Activated T-helper 9 cell treated with anti-CD3 and anti-CD28 coated beads, Interleukin-2, amount 50 U/mL, for 16 hours (primary cell): ENCODE measurements at places on chromosomes 7 and 10.

DNA sequence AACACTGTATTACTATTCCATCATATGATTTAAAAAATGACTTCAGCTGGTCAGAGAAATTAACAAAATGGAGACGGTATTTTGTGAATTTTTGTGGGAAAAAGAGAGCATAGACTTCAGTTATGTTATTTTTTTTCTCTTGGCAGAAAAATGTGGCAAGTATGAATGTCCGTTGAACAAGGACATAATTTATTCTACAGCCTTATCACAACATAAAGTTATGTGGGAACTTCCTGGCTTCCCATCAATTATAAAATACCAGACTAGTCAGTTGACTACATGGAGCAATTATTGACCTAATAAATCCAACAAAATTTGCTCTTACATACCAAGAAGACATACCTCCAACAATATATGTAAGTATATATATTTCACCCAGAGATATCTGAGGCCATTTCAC is 88.6 kb upstream of the PPP1R3A start:
- no peak for DNase-seq

DNA sequence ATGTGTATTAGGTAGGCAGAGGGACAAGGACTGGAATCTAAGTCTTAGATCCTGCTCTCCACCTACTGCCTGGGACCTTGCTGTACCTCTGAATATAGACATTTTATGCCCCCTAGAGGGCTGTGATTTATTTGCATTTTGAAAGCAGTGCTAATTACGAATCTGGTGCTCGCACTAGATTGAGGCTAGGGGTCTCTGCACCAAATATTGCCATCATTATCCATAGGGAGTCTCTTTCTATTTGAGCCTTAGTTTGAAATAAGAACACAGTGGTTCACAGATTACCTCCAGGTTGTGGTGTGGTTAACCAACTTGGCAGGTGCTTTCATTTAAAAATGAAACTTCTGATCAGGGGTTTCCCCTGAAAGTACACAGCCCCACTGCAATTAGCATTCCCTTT is 41.8 kb downstream of the CNNM1 start:
- no peak for DNase-seq

- no peak for DNase-seq
Observed at GRCh38 chr7:38929460-38930171, 20.6 kb upstream of the VPS41 start.

DNA sequence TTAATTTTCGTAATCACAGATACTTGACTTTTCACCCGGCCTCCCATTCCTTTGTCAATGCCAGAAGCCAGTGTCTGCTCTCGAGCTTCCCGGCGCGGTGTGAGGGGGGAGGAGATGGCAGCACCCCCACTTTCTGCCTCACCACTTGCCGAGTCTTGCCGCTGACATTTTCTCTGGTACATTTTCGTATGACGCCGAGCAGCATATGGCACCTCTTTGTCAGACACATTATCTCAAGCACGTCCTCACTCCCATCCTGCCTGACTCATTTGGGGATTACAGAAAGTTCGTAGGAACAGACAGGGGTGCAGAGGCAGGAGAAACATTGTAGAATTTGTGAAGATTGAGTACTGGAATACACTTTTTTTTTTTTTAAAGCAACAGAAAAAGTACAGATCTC is 60.8 kb upstream of the SORCS3 start:
- no peak for DNase-seq

GRCh38 chr7:7768977-7769709 is 50.7 kb upstream of the RPA3 start:
- DNase-seq, result no peak

DNA sequence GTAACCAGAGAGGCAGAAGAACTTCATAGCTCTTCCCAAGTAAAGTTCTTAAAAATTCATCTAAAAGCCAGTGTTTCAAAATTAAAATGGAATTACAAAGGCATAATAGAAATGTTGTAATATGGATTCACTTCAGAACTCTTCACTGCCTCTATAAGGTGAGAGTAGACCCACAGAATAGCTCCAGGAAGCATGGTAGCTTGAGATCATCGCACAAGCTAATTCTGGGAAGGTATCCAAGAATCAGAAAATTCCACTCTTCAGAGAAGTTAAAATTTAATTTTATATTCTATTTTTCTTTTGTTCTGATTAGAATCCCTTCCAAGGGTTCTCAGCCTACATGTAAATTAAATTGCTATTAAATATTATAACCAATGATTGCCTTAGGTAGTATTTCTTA is 1.5 kb upstream of the DHX32 start:
- no peak for DNase-seq

GRCh38 chr7:31883761-31884164 is 186.4 kb downstream of the PDE1C start:
- DNase-seq, result no peak

DNA sequence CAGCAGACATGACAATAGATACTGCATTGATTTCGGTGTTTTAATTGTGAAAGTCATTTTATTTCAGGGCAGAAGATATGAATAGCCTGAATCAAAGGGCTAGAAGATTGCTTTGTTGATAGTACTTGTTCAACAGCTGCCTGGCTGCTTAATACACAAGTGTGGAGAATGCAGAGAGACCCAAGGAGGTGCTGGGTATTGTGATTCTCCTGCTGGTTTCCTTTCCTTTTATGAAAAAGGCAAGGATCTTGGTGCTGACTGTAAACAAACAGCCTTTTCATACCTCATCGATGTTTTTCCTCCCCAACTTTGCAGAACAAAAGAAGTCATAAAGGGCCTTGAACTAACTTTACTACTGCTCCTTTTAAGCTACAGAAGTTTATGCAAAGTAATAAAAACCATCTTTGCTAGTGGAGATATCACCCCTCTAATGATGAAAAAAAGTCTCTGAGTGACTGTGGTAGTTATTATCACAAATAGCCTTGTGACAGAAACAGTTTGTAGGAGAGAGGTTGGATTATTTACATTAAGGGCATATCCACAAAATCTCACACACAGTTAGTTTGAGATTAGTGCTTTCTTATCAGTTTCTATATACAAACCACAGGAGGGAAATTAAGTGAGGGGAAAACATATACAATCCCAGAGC is 800.0 kb downstream of the LRMDA start:
- no peak for DNase-seq

GRCh38 chr7:81672872-81673271 is 97.0 kb downstream of the HGF start:
- no peak for DNase-seq

- no peak for DNase-seq
Observed at GRCh38 chr7:94170836-94171235, 166.7 kb upstream of the BET1 start.

- DNase-seq, result no peak
Observed at GRCh38 chr10:12416344-12417050, 67.2 kb downstream of the CAMK1D start.

DNA sequence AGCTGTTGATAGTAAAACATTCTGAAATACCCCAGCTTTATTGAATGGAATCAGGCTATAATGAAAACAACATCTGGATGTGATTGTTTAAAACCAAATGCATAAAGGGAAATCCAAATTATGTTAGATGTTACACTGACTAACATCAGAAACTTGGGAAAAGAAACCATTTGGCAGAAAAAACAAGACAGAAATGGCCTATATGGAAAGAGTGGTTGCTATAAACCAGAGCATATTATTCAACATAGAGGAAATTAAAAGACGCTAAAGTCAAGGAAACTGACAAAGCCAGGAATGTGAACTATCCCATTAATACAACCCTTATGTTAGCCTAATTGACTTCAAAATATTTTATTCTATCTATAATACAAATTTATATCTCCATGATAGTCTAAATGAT is 53.0 kb upstream of the CABCOCO1 start:
- DNase-seq, result no peak

DNA sequence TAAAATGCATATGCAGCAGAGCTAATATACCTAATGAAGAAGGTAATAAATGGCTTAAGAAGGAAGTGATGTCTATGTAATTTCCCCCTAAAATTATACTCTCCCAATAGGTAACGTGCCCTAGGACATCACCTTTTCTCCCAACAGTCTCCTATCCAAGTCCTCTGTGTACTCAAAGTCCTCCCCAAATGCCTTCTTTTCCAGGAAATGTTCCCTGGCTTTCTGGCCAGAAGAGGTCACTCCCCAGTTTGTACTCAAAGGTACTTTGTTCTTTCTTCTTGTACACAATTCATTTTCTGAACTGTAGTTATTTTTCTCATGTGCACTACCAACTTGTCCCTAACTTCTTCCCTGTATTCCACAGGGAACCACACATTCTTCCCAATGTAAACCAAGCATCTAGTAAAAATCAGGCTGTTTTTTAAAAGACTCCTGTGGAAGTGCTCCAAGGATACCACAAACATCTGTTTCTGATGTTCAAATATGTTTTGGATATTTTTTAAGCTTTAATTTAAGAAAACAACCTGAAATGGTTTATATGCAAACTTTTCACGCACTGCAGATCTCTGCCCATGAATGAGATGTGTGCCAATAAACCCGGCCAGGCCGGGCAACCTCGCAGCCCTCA is 262.3 kb upstream of the KLF14 start:
- DNase-seq, result no peak

DNA sequence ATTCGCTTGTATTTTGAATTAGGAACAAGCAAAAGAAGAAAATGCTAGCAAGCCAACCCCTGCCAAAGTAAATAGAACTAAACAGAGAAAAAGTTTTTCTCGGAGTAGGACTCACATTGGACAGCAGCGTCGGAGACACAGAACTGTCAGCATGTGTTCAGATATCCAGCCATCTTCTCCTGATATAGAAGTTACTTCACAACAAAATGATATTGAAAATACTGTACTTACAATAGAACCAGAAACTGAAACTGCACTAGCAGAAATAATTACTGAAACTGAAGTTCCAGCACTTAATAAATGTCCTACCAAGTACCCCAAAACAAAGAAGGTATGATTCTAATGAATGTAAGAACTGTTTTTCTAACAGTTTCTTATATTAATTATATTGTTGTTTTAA is 87.9 kb downstream of the KMT2E start:
- no peak for DNase-seq

DNA sequence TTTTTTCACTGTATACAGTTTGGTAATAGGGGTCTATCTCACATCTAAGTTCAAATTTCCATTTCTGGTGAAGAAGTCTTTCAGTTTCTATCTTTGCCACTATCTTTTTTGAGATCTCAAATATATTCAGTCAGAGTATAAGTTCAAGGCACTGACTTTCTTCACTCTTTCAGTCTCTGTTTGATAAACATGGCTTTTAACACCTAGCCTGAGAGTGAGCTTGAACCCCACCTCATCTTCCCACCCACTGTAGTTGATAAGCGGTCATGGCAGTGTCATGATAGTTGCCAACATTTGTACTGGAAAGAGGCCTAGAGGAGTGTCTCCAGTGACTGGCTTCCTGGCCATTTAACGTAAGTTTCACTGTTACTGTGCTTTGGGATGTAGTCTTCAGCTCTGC is 41.2 kb upstream of the AGR3 start:
- DNase-seq, result no peak

- DNase-seq, result no peak
Observed at GRCh38 chr10:70078329-70078728, 25.7 kb downstream of the MACROH2A2 start.

- DNase-seq, result no peak
Observed at GRCh38 chr7:47796347-47796746, 151.9 kb downstream of the PKD1L1 start.

DNA sequence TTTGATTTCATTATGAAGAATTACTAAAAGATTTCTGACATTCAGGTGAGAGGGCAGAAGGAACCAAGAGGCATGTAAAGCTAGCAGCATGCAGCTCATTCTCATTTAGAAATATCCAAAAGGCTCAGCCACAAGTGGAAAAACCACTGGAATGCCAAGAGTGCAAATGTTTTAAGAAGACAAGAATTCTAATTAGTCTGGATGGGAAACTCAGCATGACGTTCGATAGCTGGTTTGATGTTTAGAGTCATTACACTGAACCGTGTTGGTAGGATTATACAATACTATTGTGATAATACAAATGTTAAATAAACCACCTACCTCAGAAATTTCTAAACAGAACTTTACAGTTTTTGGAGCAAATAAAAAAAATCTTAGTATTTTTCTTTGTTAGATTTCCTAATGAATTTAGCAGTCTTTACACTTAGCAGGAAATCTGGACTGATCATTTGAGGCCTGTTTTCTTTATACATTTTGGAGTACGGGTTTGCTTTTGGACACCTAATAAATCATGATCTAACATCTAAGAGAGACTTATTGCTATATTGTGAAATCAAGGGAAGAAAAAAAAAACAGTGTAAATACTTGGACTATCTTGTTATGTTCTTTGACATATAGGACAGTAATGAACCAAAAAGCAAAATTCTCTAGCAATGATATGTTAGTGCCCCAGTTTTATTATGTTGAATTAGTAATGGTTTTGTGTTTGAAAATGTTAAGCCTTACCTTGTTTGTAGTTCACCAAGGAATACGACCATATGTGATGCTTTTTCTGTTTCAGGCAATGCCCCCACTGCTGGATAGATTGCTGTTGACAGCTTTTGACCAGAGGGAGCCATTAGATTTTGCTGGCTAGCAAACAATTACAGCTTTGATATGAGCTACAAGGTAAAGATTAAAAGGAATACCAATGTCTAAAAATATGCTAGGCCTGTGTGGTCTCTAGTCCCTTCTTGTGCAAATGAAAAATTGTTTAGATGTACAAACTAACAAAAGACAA is 354.1 kb upstream of the SEMA3A start:
- no peak for DNase-seq

- DNase-seq, result no peak
Observed at GRCh38 chr7:117889611-117890010, 16.4 kb upstream of the CTTNBP2 start.

GRCh38 chr7:125061776-125062397 is 132.3 kb upstream of the POT1 start:
- DNase-seq, result no peak

- DNase-seq, result no peak
Observed at GRCh38 chr10:62761115-62761514, 43.4 kb upstream of the ADO start.

- no peak for DNase-seq
Observed at GRCh38 chr7:157016024-157016351, 5.5 kb upstream of the MNX1 start.

DNA sequence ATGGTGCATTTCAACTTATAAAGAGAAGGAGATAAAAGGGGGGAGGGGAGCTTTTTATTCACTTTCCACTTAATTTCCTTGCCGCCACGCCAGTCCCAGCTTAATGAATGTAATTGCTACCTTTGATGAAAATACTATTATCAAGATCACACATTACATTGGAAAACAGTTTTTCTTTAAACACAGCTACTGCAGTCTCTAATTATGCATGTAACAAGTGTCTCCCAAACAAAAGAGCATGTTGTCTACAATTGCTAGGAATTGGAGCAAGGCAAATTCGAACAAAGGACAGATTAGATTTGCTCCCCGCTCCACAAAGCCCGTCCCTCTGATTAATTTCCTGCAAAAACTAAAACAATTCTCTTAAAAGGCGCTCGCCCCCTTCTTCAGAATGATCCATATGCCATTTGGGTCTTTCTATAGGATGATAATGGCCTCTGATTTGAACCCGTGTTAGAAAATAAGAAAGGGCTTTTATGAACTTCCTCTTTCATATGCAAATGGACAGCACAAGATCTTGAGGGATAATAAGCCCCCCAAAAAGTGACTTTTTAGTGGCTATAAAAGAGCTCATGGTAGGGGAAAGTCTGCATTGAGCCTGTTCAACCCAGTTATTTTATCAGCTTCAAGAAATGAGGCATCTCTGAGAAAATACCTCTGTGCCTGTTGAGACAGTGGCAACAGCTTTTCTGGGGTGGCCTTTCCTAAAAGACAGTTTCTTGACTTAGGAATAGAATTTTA is 60.6 kb downstream of the ACADSB start:
- DNase-seq, result no peak

GRCh38 chr7:33821970-33822369 is 83.4 kb upstream of the BMPER start:
- no peak for DNase-seq
